ENCODE measurements at places on chromosomes 16 and 17.

DNA sequence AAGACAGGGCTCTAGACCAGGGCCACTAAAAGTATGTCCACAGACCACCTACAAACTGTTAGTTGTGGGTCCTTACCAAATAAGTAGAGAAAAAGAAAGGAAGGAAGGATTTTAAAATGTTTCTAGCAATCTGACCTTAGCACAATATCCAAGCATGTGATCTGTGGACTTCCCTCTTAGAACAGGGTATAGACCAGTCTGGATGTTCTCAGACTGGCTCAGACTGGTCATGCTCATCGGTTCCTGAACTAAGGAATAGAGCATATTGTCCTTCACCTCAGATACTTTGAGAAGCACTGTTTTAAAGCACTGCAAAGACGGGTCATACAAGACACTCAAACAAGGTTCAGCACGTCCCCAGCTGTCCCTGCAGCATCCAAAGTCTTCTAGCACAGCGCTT lies 25.8 kb downstream of the CUEDC1 start:
- DNase-seq = no peak

DNA sequence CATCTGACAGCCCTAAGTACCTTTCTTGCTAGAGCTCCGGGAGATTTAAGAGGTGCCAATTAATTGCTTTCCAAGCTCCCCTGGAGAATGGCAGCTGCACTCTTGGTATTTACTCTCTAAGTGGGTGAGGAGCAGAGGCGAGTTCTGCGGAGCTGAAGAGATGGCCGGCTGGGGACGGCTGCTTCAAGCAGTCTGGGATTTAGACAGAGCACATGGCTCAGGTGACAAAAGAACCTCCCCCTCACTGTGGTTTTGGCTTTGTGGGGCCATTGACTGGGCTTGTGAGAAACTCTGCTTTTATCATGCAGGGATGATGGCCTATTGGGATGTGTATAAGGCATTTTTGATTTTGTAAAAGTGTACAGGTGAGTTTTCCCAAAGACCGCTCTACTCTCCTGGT lies 239.3 kb upstream of the EEF2KMT start:
- DNase-seq = no peak

DNA sequence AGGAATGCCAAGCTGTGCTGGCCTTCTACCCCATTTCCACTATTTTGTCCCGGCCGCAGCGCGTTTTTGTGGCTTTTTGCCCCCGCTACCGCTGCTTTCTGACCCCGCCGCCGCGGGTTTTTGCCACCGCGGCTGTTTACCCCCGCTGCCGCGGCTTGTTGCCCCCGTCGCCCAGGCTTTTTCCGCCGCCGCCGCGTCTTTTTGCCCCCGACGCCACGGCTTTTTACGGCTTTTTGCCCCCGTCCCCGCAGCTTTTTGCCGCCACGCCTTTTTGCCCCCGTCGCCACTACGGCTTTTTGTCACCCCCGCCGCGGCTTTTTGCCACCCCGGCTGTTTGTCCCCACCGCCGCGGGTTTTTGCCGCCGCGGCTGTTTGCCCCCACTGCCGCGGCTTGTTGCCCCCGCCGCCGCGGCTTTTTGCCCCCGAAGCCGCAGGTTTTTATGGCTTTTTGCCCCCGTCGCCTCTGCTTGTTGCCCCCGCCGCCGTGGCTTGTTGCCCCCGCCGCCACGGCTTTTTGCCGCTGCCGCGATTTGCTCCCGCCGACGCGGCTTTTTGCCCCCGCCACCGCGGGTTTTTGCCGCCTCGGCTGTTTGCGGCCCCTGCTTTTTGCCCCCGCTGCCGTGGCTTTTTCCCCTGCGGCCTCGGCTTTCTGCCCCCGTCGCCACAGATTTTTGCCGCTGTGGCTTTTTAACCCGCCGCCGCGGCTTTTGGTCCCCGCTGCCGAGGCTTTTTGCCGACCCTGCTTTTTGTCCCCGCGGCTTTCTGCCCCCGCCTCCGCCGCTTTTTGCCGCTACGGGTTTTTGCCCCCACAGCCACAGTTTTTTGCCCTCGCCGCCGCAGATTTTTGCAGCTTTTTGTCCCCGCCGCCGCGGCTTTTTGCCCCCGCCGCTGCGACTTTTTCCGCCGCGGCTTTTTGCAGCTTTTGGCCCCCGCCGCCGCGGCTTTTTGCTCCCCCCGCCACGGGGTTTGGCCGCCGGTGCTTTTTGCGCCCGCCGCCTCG lies 520.4 kb upstream of the WSB1 start:
- no peak for DNase-seq

DNA sequence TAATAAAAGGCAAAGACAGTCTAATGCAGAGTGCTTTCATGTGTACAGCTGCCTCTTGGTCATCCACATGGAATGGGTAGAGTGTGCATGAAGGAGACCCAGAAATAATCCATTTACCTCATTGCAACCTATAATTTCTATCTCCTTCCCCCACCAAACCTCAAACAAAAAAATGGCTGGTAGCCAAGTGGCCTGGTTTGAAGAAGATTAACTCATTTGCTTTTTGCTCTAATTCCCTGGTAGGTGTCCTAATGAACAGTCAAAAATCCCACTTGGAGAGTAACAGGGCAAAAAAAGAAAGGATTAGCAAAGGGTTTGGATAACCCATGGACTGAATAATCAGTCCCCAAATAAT lies 13.0 kb upstream of the LYRM9 start:
- no peak for DNase-seq

DNA sequence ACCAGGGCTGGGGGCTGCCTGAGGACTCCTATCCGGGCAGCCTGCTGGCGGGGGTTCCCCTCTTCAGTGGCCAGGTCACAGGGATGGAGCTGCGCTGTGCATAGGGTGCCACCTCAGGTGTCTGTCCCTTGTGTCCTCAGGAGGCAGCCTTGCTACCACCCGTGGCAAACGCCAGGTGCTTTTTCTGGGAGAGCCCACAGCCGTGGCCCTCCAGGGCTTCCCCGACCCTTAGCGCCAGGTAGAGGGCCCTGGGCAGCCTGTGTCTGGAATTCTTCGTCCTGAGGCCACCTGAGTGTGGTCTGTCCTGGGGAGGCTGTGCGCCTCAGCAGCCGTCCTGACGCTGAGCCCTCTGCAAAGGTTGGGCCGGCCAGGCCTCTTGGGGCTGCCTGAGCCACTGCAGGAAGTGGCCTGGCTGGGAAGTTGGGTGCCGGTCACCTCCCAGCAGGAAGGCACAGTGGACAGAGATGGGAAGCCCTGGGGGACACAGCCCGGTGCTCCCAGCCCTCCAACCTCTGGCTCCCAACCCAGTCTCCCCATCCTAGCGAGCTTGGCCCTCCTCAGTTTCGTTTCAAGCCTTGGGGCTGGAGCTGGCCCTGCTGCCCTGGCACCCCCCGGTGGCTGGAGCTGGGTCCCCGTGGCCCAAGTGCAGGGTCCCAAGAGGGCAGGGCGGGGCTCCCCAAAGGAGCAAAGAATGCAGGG lies 7.6 kb upstream of the BAIAP3 start:
- DNase-seq = no peak

DNA sequence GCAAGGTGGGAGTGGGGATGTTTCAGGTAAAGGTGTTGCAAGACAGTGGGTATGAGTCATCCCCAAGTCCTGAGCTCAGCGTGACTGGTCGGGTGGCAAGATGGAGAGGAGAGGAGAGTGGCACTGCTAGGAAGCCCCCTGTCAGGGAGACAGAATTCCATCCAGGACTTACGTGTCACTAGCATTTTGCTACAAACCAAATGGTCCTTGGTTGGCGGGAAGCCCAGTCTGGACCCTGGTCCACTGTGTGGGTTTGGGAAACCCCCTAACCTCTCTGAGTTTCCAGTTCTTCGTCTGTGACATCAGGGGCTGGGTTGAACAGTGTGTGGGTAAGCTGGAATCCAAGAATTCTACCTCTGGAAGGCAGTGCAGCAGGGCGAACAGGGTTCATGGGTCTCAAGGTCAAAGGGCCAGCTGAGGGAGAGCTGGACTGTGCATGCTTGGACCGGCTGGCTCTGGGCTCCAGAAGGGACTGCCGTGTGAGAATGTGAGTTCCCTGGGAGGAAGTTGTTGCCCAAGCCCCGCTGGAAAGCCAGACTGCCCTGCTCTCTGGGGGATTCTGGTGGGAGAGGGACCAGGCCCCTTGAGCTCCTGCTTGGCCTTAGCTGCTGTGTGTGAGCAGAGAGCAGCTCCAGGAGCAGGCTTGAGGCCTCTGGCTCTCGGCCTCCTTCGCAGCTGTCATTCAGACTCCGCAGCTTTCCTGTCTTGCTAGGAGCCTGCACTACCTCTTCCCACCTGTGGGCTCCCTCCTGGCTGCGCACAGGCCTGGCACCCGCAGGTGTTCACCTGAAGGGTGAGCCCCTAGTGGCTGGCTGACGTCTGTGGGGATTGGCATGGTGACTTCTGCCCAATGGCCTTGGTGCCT lies 84.6 kb downstream of the NT5M start:
- DNase-seq = no peak

DNA sequence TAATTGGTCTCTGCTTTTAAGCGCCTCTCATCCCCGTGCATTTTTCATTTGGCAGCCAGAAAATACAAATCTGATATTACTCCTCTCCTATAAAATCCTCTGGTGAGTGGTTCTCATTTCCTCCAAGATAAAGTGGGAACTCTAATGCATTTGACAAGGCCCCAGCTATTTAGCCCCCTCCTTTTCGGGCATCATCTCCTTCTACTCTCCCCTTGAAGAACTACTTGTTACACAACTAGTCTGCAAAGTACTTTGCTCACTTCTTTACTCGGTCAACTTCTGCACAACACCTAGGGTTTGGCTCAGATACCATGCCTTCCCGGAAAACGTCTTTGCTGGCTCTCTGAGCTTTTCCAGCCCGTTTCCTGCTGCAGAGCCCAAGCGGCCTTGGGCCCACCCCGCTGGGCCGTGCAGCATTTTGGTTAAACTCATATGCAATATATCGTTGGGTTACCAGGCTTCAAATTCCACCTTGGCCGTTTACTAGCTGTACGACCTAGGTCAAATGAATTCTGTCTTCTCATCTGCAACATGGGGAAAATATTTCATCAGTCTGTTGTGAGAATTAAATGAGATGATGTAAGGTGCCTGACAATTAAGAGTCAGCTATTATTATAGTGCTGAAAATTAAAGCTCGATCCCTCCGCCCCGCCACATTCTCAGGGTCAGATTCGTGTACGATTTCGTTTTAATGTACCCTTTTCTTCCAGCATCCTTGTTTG lies 883 bp upstream of the TAF15 start:
- DNase-seq = no peak

DNA sequence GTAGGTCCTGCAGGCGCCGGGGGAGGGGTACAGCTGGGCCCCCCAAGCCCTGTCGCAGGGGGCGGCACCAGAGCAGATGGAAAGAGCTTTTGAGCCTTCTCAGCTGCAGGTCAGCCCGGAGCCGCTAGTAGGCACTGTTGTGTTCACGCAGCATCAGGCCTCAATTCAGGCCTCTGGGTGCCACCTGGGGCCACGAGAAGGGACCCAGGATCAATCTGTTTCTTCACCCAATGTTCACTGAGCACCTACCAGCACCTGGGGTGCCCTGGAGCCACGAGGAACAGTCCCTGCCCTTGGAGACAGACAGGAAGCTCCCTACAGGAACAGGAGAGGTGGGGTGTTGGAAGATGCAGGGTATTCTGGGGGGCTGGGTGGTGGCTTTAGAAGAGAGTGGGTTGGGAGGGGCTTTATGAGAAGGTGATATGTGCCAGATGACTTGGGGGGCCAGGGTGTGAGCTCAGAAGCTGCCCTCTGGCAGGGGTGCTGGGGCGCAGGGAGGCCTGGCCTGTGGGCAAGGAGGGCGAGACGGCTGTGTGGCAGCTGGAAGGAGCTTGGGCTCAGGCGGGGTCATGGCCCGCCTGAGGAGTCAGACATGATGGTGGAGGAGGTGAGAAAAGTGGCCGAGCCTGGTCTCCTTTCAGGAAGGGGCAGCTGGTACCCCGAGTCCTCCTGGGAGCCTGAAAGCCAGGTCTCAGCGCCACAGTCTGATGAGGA lies 121.9 kb upstream of the GSE1 start:
- no peak for DNase-seq

DNA sequence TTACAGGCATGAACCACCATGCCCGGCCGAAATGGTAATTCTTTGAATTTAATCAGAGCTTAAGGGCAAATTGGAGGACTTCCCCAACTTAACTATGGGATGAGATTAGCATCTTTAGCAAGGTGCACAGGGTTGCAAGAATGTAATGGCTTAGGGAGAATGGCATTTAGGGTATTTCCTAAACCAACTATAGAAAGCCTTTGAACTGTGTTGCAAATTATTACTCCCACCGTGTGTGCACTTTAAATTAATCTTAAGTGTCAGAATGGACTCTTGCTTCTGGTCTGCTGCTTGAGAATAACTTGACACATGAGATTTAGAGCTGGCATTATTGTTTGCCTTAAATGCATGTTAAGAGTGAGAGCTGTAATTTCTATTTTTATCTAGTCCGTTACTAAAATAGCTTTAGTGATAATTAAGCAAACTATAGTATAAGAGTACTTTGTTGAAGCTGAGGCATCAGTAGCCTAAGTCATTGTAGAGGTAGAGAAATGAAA lies 59.8 kb downstream of the TUBD1 start:
- DNase-seq = no peak

DNA sequence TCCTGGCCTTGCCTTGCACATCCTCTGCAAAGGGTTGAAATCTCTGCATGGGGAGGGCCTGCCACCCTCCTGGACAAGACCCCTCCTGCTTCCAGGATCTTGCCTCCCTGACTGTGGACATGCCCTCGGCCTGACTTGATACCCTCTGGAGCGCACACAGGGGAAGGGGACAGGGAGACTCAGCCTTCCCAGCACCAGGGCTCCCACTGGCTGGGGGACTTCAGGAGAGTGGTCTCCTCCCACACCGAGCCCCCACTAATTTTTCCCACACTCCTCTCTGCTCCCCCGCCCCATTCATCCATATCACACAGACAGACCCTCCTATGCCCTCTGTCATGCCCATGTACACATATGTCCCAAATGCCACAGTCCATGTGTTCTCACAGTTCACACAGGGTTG lies 14.3 kb downstream of the SGCA start:
- DNase-seq = no peak

DNA sequence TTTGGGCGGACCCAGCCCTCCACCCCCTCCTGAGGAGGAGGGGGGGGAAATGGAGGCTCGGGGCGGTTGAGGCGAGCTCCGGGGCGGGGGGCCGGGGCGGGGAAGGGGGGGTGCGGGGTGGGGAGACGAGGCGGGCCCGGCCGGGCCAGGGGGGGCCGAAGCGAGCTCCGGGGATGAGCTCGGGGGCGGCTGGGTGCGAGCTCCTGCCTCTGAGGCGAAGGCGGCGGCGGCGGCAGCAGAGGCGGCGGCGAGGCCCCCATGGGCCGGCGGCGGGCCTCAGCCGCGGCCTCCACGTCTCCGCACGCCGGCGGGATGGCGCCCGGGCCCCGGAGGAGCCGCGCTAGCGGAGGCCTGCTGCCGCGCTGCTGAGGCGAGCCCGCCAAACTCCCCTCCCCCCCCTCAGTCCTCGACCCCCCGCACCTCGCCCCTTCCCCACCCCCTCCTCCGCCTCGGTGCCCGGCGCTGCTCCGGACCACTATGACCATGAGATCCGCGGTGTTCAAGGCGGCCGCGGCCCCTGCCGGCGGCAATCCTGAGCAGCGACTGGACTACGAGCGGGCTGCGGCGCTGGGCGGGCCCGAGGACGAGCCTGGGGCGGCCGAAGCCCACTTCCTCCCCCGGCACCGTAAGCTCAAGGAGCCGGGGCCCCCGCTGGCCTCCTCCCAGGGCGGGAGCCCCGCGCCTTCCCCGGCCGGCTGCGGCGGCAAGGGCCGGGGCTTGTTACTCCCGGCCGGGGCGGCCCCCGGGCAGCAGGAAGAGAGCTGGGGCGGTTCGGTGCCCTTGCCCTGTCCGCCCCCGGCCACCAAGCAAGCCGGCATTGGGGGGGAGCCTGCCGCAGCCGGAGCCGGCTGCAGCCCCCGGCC lies 596 bp downstream of the MSL1 start:
- DNase-seq = no peak
